ENCODE measurements at places on chromosomes 7 and 10.

GRCh38 chr10:454860-455259 lies 234.6 kb downstream of the DIP2C start:
- DNase-seq = no peak

- DNase-seq = no peak
Observed at GRCh38 chr10:89347701-89348457, 20.1 kb downstream of the IFIT3 start.

DNA sequence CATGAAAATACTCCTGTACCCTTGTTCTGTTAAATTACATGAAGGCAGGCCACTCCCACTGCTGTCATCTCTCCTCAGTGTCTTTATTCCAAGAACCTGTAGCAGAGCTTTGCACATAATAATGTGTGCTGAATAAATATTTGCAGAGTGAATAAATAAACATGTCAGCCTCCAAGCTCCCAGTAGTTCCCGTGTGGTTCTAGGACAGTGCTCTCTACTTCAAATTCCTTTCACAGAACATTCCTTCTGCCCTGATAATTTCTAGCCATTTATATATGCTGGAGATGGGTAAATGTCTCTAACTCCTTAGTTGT lies 20.3 kb upstream of the HYAL4 start:
- no peak for DNase-seq

DNA sequence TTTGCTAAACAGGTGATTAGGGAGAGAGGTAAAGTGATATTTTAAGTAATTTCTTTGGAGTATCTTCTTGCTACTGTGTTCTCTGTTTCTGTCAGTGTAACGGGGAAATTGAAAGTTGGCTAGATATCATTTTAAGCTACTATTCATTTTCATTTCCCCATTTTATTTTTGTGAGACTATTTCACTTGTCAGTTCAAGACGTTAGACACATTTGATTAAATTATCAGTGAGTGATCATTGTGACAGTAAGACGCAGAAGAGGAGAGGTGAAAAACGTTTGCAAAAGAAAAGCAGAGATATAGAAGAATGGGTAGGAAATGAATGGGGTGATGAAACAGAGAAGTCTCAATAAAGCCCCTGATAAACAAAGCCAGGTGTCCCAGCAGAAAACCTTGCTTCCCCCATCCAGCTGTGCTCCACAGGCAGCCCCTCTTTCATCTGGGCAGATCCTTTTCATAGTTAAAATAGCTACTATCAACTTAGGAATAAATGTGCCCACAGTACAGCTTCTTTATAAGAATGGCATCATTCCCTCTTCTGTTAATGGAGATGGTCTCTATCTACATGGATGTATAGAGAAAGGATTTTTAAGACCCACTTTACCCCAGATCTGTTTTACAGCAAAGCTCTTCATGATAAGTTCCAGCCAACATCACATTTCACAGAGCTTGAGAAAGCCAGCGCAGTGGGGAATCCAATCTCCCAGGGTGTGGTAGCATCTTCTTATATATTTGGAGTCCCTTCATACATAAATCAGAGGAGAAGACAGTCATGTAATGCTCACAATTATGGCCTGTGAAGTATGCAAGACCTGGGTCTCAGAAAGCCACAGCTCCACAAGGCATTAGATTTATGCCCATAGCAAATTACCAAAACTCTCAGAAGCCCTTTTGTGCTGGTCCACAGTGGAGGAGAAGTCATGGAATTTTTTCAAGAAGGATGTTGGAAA lies 138.1 kb upstream of the ITGB1 start:
- DNase-seq = no peak

DNA sequence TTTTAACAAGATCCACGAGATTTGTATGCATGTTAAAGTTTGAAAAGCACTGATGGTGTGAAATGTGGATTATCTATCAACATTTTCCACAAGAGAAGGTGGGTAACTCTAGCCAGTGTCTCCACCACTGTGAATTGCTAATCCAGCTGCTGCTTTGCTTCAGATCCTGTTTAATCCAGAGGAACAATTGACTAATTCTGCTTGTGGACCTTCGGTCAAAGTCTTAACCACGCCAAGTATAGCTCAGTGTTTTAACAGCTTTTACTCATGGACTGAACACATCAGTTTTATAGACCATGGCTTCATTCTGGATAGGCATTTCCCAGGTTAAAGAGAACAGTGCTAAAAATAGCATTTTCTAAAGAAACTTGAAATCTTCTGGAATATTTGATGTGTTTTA lies 23.5 kb downstream of the ADK start:
- DNase-seq = no peak

DNA sequence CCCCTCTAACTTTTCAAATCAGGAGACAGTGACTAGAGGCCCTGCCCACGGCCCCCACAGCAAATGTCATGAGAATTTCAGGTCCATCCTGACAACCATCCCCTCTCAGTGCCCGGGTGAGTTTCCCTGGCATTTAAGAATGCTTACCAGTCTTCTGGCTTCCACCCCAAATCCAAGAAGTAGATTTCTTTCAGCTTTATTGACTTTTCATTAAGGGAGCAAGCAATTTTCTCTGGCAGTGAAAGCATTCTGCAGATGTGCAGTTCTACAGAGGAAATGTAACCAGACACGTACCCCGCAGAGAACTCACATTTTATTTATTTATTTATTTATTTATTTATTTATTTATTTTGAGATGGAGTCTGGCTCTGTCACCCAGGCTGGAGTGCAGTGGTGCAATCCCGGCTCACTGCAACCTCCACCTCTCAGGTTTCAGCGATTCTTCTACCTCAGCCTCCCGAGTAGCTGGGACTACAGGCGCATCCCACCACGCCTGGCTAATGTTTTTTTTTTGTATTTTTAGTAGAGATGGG lies 120.9 kb upstream of the KCTD7 start:
- DNase-seq = no peak

DNA sequence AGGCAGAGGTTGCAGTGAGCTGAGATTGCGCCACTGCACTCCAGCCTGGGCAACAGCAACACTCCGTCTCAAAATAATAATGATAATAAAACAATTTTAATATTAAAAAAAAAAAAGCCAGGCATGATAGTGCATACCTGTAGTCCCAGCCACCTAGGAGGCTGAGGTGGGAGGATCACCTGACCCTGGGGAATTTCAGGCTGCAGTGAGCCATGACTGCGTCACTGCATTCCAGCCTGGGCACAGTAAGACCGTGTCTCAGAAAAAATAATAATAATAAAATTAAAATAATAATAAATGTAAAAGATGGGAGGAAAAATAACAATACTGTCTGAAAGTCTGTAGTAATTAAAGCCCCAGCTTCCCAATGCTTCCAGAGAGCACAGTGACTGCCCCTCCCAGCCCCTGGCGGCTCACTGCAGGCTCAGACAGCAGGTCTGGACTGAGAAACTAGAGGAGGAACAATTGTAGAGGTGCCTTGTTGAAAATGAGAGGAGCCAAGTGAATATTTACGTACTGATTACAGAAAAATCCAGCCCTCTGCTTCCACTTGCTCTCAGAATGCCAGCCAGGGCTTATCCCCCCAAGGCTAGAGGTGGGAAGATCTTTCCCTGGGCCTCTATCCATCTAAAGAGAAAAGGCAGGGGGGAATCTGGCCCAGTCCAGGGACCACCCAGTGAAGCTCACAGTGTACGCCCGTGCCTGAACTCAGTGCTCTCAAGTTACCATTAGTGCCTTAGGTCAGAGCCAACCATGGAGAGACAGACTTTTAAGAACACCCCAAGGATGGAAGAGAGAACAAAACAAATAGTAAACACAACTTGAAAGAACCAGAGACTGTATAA lies 112.8 kb downstream of the PARD3 start:
- no peak for DNase-seq

GRCh38 chr7:74193054-74193453 lies 16.8 kb upstream of the LAT2 start:
- DNase-seq = no peak

Measured in MM.1S (cell line).